ENCODE measurements at places on chromosomes 2 and 18.

DNA sequence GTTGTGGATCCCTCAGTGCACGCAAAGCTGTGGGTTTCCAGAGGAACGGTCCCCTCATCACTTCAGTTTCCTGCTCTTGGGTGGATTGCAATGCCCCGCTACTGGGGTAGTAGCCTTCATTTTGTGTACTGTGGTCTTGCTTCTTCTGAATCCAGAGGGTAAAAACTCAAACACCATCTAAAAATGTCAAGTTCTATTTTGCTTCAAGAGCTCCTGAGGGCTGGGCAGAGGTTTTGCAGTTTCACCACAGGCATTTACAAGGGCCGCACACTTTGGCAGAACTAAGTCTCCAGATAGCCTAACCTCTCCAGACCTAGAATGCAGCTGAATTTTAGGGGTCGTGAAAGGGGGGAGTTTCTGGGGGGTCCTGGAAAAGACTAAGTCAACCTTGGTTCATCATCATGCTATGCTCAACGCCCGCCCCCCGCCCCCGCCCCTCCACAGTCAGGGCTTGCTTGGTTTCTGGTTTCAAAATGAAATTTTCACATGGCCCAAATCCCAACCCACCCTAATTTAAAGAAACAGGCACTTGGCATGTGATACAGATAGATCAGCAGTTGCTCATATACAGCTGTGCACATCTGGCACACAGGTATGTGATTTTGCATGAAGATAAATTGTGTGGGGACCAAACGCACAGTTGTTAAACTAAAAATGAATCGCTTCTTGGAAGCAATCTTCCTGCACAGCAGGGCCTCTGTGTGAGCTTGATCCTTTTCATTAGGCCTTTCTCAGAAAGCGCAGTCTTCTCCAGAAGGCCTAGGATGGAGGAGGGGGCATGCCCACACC lies 329.6 kb downstream of the OSR1 start:
- DNase-seq: no peak

DNA sequence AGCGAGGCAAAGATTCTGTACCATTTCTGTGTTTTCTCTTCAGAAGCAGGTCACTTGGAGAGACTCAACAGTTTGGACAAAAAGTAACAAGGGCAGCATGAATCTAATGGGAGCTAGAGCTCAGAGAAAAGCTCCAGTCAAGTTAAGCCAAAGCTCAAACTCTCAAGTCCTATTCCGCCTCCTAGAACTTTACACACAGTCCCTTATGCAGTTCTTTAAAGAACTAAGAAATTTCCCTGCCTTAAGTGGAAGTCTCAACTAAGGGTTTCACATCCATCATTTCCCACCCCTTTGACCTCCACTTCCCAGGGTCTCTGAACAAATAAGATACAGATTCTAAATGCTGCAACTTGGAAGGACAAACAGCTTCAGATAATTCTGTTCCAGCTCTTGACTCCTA lies 121.3 kb upstream of the RNU4ATAC start:
- DNase-seq: no peak

- no peak for DNase-seq
Measured at GRCh38 chr18:77803024-77803423, 553.4 kb downstream of the GALR1 start.

DNA sequence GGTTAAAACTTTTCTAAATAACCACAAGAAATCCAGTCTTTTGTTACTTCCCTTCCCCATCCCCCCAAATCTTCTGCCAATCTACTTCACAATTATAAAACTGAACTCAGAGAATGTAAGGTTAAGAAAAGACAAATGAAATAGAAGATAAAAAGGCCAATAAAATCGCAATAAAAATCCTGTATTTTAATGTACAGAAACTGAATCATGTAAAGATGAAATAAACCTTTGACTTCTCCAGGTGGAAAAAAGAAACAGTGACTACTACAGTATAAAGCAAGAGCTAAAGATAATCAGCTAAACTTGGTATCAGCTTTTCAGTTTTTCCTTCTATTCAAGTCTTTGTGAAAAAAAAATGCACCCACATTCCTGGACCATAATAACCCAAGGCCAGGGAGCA lies 1.7 kb downstream of the SYT4 start:
- DNase-seq: no peak

- DNase-seq: no peak
Measured at GRCh38 chr2:168149986-168150385, 97.4 kb downstream of the STK39 start.

- no peak for DNase-seq
Measured at GRCh38 chr2:237350070-237350469, 63.9 kb downstream of the COL6A3 start.

- DNase-seq: no peak
Measured at GRCh38 chr2:106540886-106541285, 53.7 kb downstream of the CD8B2 start.

DNA sequence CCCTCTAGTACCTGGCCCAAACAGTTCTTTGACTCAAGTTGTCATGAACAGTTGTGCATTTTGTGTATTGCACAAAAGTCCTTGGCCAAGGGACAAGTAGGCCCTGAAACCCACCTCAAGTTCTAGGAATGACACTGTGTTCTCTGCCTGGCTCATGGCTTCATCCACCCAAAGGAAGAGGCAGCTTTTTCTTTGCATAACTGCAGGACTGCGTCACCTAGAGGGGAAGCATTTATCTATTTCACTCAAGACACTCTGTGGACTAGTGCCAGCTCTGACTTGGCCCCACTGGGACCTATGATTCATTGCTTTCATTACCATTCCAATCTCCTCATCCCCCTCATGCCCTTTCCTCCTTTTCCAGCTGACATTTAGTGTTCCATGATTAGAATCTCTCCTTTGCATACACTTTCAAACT lies 119.3 kb upstream of the SIX2 start:
- DNase-seq: no peak

GRCh38 chr2:240452462-240453256 lies 17.2 kb downstream of the GPC1 start:
- DNase-seq: peak; percentile 95

DNA sequence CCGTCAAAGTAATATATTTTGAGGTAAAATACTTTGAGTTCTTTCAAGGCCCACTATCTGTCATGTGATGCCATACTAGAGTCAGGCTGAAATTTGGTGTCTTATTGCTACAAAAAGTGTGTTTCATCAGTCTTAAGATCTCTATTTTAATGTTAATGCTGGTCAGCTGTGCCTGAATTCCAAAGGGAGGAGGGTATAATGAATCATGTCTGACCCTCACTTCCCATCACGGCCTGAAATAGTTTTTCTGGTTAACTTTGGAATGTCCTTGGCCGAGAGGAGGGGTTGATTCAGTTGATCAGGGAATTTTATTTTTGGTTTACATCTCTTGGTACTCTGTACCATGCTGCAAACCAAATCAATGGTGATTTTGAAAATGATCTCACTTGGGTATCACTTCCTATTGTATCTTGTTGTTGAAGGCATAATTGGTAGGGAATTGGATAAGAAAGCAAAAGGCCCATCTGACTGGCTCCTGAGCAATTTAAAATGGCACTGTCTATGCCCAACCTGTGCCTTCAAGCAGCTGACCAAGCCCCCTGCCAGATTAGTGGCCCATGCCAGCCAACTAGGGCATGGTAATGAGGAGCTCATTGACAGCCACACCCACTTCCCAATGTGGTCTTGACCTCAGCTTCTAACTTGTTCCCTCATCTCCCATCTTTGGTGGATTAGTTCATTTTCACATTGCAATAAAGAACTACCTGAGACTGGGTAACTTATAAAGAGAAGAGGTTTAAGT lies 6.1 kb upstream of the SLC35F5 start:
- DNase-seq: no peak

DNA sequence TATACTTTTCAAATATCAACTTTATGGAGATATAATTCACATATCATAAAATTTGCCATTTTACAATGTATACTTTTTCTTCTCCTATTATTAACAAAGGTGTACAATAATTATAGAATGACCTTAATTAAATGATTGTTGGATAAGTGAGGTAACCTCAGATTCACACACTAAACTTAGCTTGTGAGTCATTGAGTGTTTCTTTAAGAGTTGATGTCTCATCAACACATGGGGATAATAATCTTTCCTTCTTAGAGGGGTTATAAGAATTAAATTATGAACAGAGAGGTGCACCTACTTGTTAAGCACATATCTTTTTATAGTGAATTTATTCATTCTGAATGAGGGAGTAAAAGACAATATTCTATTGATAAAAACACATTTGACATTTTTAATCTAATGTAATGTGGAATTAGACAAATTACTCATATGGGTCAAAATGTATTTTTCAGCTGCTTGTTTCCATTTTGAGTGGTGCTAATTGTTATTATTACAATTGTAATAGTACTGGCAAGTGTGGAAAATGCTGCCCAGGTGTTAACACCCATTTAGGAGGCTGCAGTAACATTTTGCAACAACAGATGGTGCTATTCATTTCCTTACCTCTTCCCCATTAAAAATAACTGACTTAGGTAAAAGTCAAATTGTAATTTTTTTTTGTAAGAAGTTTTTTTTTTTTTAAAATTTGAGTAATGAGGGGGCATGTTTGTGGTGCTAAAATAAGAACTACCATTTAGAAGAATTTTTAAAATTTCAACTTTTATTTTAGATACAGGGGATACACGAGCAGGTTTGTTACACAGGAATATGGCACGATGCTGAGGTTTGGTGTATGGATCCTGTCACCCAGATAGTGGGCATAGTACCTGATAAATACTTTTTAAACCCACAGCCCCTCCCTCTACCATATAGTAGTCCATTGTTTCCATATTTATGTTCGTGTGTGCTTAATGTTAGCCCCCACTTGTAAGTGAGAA lies 32.1 kb upstream of the DYNAP start:
- DNase-seq: no peak

GRCh38 chr2:28619213-28620196 lies 123.6 kb downstream of the PLB1 start:
- DNase-seq: no peak

GRCh38 chr2:222318712-222319585 lies 20.2 kb upstream of the PAX3 start:
- peak; percentile 38 for DNase-seq

DNA sequence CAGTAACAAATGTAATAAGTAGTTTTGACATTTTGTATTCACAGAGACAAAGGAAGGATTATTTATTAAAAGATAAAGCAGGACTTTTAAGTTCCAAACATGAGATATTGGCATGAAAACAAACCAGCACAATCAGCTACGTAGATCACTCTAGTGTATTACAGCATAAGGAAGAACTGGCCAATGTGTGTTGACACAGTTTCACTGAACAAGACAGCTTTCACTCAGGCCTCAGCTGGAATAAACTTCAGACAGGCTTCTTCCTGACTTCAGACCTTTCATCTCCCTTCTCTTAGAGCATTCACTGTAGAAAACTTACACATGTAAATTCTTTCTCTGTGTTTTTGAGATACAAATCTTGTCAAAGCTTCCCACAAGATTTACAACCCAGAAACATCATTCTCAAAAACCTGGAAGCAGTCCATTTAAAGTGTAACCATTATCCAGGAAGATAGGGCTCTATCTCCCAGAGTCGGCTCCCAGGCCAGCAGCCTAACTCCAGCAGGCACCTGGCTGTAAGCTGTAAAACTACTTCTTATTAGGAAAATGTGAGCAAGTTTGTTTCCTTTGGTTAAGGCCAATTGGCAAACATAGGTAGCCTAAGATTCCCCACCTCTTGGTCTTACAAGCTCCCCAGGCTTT lies 768.3 kb upstream of the CDH7 start:
- DNase-seq: no peak

DNA sequence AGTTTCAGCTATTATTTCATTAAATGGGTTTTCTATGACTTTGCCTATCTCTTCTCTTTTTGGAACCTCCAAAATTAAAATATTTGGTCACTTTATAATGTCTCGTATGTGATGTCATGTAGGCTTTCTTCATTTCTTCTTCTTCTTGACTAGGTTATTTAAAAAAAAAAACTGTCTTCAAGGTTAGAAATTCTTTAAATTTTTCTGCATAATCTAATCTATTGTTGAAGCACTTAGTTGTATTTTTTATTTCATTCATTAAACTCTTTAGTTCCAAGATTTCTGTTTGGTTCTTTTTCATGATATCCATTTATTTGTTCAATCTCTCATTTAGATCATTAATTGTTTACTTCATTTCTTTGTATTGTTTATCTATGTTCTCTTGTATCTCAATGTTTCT lies 43.8 kb upstream of the ROCK1 start:
- no peak for DNase-seq

DNA sequence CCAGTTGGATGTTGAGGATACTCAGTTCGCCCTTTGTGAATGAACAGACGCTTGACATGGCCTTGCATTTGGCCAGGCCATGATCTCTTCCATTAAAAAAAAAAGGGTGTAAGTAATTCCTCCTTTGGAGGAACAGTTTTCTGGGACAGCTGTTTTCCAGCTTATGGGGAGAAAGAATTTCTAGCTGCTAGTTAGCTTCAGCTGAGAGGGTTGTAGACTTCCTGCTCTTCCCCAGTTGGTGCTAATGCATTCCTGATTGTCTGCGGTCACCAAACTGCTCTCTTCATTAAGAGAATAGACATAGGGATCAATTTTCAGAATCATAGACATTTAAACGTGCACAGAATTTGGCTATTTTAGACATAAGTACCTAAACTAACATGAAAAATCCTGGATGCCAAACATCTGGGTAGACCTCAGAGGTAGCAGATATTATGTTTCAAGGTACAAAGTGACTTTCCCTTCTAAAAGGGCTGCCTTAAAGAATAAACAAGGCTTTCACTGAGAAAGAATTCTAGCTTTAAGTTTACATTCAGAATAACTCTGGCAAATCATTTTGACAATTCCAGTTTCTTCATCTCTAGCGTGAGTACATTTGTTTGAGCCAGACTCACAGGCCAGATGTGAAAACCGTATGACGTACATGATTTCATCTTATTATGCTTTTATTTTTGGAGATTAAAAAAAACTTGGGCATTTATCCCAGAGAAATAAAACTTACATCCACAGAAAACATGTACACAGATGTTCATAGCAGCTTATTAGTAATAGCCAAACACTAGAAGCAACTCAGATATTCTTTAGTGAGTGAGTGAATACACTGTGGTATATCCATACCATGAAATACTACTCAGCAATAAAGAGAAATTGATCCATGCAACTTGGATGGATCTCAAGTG lies 71.2 kb downstream of the MAIP1 start:
- no peak for DNase-seq

- DNase-seq: no peak
Measured at GRCh38 chr2:27792759-27793158, 21.2 kb downstream of the MRPL33 start.

- DNase-seq: no peak
Measured at GRCh38 chr2:55482186-55482884, 37.2 kb upstream of the CFAP36 start.

- no peak for DNase-seq
Measured at GRCh38 chr2:217228732-217229131, 368.9 kb upstream of the TNP1 start.
